ENCODE measurements at places on chromosomes 2 and 18. TPM values are rescaled to one million over a fixed set of nuclear protein-coding genes. Genes with fewer than 3 reads are reported as not detected.
A peak's percentile ranks its signal among the peaks of the same experiment; 100 is the strongest.

Gene RAX
- not detected for total RNA-seq

Gene TNFAIP6
- total RNA-seq, result 51.9 TPM

Gene GCG
- not detected for total RNA-seq

Gene RBFA
- total RNA-seq, result 20.1 TPM

Gene RNPEPL1
- total RNA-seq, result 12.7 TPM

Gene RGPD4
- 0.16 TPM for total RNA-seq

- DNase-seq, result no peak
These were observed 25.6 kb downstream of the DNMT3A start for GRCh38 chr2:25316101-25316500.

DNA sequence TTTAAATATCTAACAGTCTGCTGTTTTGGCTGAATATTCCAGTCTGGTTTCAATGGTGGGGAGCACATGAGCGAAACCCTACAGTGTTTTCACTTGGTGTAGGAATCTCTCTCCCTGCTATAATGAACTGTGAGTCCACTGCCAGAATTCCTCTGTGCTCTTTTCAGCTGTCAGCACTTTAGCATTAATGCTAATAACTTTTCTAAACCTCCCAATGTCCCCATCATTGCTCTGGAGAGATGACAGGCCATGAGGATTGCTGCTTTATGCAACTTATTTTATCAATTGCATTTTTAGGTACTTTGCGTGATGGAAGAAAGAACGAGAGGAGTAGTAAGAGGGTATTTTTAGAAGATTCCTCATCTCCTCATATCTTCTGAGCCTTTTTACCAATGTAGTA is 25.3 kb downstream of the STK39 start:
- no peak for DNase-seq

DNA sequence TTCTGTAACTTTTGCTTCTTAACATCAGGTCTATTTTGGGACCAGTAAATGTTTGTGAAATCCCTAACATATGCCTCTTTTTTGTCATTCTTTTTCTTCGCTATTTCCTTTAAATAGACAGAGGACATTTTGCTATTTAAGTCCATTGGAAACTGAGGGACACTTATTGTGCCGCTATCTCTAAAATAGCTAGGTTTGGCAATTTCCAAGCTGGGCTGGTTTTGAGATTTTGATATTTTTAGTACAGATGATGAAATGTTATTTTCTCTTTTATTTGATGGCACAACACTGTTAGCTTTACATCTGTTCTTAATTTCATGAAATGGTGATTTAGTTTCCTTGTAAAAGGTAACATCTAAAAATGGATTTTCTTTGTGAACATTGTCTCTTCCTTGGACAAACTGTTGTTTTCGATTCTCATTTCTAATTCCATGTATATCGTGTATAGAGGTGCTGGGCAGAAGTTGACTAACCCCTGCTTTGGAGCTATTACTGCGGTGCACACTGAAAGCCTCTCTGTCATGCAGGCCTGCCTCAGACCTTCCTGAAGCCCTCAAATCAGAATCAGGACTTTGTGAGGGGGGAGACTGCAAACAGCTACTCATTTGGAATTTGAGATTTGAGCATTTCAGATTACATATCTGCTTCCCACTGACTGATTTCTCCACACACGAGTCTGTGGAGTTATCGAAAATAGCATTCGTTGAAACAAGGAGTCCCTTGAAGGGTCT is 594 bp downstream of the RAD51AP2 start:
- peak; percentile 4 for DNase-seq

DNA sequence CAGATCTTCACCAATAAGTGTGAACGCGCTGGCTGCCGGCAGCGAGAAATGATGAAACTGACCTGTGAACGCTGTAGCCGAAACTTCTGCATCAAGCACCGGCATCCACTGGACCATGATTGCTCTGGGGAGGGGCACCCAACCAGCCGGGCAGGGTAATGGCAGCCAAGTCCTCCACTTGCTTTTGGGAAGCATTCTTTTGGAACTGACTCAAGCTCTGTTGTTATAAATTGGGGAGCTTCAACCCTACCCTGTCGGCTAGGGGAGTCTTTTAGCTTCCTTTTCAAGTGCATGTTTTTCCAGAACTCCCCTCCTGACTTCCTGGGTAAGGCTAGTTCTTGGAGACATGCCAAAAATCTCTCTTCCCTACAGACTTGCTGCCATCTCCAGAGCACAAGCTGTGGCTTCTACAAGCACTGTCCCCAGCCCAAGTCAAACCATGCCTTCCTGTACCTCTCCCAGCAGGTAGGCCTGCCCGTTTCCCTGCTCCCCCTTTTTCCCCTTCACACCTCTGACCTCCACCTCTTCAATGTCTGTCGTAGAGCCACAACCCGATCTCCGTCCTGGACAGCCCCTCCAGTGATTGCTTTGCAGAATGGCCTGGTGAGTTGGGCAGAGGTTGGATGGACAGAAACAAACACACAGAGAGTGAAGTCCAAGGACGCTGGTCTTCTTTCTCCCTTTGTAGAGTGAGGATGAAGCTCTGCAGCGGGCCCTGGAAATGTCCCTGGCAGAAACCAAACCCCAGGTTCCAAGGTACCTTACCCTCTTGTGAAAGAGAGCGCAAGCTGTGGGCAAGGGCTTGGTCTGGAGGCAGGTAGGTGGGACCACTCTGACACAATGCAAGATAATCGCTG is 1.5 kb downstream of the ZFAND2B start:
- peak; percentile 52 for DNase-seq

- peak; percentile 4 for DNase-seq
These were observed 73.7 kb upstream of the PIK3C3 start for GRCh38 chr18:41881285-41881684.

DNA sequence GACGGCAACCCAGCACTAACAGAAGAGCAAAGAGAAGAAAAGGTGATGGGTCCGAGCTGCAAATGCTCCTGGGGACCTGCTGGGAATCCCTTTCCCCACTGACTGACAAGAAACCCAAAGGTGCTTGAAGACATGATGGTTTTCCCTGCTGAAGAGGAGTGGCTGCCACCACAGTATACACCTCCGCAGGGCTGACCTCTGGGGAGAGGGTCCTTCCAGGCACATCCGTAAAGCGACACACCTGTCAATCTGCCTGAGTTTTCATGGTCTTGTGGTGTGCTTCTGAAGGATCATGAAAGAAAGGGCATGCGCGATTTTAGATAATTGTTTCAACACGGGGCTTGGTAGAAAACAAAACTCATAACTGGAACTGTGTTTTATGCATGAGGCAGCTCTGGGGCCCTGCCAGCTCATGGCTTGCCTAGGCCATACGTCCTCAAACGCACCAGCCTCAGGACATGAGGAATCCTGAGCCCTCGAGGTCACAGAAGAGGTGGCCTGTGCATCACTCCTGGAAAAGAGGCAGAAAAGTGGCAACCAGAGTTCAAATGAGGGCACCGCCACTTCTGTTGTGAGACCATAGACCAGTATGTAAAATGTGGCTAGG is 51.8 kb downstream of the SERTAD2 start:
- DNase-seq, result no peak

- DNase-seq, result no peak
These were observed 711 bp downstream of the GPR17 start for GRCh38 chr2:127646487-127647241.

GRCh38 chr2:96811917-96812316 is 4.2 kb upstream of the CNNM3 start:
- DNase-seq, result peak; percentile 83

DNA sequence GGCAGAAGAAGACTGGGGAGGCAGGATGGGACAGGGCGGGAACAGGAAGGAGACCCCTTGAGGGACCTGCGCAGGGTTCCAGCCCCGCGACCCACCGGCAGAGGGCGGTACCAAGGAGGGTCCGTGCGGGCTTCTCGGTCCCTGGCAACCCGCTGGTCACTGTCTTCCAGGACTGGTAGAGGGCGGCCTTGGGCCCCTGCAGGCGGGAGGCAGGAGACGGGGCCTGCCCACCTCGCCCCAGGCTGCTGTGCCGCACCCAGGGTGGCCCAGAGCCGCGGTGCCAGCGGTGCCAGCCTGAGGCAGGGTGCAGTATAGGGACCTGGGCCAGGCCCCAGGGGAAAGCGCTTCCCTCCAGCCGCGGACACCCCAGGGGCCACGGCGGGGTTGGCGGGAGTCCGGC is 34.5 kb downstream of the NEURL3 start:
- DNase-seq, result no peak

- peak; percentile 97 for DNase-seq
These were observed 149.6 kb downstream of the IRS1 start for GRCh38 chr2:226649871-226650660.

GRCh38 chr18:24023185-24023814 is 8.7 kb downstream of the TTC39C start:
- DNase-seq, result no peak

GRCh38 chr2:239856620-239857285 is 168.4 kb downstream of the NDUFA10 start:
- no peak for DNase-seq

DNA sequence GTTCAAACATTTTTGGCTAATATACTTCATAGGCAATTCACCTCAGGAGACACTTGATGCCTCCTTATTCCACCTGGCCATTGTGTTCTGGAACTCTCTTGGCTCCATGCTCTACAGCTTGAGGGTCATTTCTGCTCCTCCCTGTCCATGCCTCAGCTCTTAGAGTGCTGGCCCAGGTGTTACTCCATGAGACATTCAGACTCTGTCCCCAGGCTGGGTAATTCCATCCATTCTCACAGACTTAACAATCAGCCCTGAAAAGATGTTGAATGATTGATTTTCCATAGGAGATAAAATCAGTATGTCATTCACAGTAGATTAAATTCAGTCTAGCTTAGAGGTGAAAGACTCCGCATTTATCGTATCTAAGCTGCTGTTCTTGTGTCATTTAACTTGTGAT is 168.6 kb upstream of the CWC22 start:
- DNase-seq, result no peak

- DNase-seq, result no peak
These were observed 1393.8 kb downstream of the LRP1B start for GRCh38 chr2:140737006-140737405.

- no peak for DNase-seq
These were observed 1.8 kb downstream of the AFF3 start for GRCh38 chr2:100140582-100140981.

Measured in fibroblast of the aortic adventitia (primary cell).